ENCODE measurements at places on chromosomes 7 and 10. TPM values are rescaled to one million over a fixed set of nuclear protein-coding genes. Genes with fewer than 3 reads are reported as not detected.

XRCC2 gene
- total RNA-seq: 33.2 TPM

FEZF1 gene
- 2.3 TPM for total RNA-seq

ATOH7 gene
- total RNA-seq: 1.8 TPM

DNA sequence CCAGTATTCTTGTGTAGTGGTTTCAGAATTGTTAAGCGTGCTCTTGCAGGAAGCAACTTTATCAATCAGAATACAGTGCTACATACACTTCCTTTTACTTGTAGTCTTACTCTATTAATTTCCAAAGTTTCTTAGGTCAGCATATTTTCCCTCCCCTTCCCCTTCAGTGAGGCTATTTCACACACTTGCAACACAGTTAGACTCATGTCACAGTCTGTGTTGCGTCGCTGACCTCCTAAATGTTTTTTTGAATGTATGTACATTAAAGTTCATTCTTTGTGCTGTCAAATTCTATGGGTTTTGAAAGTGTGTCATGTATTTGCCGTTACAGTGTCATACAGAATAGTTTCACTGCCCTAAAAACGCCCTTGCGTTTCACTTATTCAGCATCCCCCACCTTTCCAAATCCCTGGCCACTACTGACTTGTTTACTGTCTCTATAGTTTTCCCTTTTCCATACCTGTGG lies 5.4 kb upstream of the HKDC1 start:
- no peak for DNase-seq

- DNase-seq: no peak
Observed at GRCh38 chr10:128957221-128957620, 509.8 kb upstream of the MGMT start.

Measured in GM23338 (cell line).